HS-5 (cell line): ENCODE measurements at places on chromosomes 12 and 14.

DNA sequence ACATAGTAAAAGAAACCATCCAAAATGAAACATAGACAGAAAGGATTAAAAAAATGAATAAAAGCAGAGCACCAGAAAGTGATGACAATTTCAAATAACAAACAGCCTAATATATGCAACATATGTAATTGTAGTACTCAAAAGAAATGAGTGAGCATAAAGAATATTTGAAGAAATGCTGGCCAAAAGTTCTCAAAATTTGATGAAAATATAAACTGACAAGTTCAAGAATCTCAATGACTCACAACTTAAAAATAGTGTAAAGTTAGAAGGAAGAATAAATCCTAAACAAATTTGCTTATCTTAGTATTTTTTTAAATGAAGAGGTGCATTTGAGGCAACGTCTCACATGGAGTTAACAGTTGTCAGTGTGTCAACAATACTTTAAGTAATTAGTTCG lies 498.9 kb downstream of the SLC6A15 start:
- no peak for DNase-seq

- no peak for DNase-seq
These were observed 39.2 kb downstream of the SAMD4A start for GRCh38 chr14:54606178-54606577.

GRCh38 chr12:30795410-30796312 lies 40.9 kb upstream of the CAPRIN2 start:
- peak; percentile 77 for DNase-seq

DNA sequence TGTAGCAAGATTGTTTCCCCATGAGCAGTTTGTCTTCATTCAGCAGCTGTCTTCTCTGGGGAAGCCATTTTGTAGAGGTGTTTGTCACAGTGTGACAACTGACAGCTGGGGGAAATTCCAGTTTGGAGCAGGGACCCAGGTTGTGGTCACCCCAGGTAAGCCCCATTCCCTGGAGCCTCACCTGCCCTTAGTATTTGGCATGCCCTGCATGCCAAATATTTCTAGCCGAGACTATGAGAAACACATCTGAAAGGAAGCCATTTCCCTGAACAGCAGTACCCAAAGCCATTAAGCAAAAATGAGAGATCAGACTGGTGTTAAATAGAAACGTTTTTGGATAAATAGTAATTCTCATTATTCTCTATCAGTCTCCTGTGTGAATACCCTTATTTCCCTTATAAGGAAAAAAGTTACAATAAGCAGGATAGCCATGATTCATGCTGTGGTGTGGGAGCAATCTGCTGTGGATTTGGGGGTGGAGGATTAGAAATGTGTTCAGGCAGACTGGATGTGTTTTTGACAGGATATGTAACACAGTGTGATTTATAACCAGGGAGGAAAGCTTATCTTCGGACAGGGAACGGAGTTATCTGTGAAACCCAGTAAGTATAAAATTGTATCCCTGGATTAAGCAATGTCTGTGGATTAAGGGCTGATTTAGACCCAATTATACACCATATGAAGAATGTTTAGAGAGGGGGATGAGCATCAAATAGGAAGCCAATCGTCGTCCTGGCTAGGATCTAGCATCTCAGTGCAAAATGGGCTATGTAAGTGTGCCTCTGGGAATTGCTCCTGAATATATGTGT lies 68.9 kb downstream of the DAD1 start:
- DNase-seq: no peak

GRCh38 chr14:72630374-72630773 lies 263.5 kb downstream of the DPF3 start:
- no peak for DNase-seq

DNA sequence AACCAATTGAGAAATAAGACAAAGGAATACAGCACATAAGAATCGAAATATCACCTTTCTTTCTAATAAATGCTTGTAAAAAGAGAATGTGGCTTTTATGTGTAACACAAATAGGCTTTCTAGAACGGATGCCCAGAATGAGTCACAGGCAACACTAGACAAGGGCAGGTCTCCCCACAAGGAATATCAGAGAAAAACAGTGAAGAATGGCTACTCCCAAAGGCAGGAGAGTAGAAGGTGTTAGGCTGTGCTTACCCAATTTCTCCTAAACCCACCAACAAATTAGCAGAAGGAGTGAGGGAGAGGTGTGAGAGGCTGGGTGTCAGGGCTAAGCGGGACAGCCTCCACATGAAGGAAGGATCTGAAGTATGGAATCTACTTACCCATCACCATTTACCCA lies 55.2 kb downstream of the GALNT4 start:
- DNase-seq: no peak

GRCh38 chr12:92248977-92249376 lies 103.3 kb upstream of the BTG1 start:
- DNase-seq: no peak

DNA sequence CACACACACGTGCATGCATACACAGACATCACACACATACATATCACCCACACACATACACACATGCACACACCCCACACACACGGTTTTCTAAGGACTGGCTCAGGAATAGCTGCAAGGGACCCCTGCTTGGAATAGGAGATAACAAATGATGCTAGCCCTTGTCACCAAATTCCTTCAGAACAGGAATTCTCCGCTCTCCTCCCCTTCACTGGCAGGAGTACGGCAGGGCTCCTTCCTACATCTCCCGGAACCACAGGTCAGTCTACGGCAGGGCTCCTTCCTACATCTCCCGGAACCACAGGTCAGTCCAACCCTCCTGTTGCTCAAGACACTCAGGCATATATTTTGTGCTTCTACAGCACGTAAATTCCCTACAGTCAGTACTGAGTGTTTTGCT lies 23.9 kb downstream of the PHLDA1 start:
- no peak for DNase-seq

- no peak for DNase-seq
These were observed 84.7 kb upstream of the MDM1 start for GRCh38 chr12:68416826-68417225.

- no peak for DNase-seq
These were observed 112.0 kb upstream of the TMCC3 start for GRCh38 chr12:94762259-94762942.

DNA sequence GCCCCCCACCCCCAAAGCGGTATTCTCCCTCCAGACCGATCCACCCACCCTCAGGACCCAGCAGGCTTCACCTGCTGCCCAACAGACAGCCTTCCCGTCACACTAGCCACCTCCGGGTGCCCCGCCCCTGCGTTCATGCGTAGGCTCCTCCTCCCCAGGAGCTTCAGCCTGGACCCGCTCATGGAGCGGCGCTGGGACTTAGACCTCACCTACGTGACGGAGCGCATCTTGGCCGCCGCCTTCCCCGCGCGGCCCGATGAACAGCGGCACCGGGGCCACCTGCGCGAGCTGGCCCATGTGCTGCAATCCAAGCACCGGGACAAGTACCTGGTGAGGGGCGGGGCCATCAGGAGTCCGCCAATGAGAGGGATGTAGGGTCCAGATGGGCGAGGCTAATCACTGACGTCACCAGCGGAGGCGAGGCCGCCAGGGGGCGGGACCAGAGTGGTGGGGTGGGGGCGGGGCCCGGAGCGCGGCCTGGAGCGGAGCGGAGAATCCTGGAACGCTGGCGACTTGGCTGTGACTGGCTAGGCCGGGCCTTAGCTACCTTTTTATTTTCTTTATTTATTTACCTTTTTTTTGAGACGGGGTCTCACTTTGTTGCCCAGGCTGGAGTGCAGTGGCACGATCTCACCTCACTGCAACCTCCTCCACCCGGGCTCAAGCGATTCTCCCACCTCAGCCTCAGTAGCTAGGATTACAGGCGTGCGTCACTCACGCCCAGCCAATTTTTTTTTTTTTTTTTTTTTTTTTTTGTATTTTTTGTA lies 4.4 kb downstream of the TNS2 start:
- DNase-seq: no peak

GRCh38 chr14:28690029-28690692 lies 76.4 kb upstream of the FOXG1 start:
- no peak for DNase-seq

GRCh38 chr12:123132951-123133619 lies 17.8 kb downstream of the PITPNM2 start:
- DNase-seq: no peak

DNA sequence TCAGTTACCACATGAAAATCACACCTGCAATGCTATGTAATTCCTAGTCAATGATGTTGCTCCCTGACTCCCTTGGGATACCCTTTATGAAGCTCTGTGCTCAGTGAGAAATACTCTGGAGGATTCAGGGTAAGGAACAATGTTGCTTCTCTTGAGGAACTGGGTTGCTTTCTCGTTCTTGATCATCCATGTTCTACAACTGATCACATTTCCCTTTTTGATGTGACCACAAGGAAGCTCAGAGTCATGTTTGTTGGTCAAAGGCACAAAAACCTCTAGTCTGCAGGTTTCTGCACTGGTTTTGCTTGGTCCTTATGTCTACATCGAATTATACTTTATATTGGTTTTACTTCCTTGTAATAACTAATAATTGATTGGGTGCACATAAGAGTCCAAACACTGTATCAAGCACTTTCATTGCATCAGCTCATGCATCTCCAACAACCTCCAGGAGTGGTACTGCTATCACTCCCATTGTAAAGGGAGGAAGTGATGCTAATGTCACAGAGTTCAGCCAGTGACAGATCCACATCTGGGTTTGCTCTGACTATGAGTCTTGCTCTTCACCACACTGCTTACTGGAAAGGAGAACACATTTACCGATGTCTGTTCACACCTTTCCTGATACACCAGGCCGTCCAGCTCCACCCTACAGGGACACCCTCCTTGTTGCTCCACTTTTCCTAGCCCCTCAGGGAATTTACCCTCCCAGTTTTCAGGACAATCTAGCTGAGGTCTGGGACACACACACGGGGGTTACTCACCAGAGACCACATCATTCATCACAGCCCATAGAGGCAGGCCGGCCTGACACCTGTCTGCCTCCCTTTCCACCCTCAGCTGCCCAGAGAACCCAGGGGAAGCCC lies 41.0 kb downstream of the CMKLR1 start:
- no peak for DNase-seq

DNA sequence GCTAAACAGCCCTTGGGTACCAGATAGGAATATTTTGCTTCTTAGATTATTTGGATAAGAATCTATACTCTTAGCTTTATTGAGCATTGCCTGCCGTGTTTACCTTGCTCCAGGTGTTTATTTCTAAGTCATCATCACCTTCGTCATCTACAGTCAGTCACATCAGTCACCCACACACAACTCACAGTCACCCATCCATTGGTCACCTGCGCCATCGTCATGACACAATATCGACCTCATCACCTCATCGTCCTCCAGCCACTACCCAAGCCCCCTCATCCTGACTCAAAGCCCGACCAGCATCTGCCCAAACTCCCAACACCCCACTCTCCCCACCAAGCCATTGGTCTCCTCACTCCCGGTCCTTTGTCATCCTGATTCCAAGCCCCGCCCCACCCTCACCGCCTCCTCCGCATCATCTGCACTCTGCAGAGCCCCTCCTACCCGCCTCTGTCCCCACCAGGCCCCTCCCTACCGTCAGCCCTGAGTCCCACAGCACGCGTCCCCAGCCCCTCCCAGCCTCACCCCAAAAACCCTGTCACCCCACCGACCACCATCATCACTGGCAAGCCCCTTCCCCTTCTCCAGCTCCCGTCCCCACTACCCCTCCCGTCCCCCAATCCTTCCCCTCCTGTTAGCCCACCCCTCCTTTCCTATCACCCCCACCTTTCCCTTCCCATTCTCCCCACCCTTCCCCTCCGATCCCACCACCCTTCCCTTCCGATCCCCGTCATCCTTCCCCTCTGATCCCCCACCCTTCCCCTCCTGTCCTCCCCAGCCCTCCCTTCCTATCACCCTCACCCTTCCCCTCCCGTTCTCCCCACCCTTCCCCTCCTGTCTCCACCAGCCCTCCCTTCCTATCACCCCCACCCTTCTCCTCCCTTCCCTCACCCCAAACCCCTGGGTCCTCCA lies 9.8 kb downstream of the DLK1 start:
- no peak for DNase-seq

- DNase-seq: no peak
These were observed 2.5 kb downstream of the COL2A1 start for GRCh38 chr12:48001505-48002413.

GRCh38 chr12:87329076-87329863 lies 699.9 kb downstream of the C12orf50 start:
- DNase-seq: no peak

- DNase-seq: no peak
These were observed 116.1 kb downstream of the PLEKHA5 start for GRCh38 chr12:19245666-19246065.

DNA sequence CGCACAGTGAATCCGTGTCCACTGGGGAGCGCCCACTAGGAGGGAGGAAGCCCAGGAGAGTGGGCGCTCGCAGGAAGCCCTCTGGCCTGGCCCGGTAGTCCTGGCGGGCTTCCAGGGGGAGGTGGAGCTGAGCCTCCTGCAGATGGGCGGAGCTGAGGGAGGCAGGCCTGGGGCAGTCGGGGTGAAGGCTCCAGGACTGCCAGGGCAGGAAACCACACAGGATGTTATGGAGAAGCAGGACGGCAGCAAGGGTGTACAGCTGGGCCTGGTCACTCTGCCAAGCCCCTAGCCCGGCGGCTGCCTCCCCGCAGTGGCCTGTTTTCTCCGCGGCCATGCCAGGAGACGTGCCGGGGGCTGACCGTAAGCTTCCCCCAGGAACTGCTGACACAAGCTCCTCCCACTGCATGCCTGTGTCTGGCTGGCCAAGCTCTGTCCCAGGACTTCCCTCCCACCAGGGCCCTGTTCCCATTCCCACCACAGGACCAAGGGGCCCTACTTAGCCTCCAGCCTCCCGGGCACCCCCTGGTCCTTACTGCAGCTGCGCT lies 143.4 kb upstream of the C14orf180 start:
- no peak for DNase-seq

- DNase-seq: no peak
These were observed 624.2 kb downstream of the DIO2 start for GRCh38 chr14:79586989-79587598.

- no peak for DNase-seq
These were observed 55.1 kb downstream of the MED13L start for GRCh38 chr12:116222358-116222757.

DNA sequence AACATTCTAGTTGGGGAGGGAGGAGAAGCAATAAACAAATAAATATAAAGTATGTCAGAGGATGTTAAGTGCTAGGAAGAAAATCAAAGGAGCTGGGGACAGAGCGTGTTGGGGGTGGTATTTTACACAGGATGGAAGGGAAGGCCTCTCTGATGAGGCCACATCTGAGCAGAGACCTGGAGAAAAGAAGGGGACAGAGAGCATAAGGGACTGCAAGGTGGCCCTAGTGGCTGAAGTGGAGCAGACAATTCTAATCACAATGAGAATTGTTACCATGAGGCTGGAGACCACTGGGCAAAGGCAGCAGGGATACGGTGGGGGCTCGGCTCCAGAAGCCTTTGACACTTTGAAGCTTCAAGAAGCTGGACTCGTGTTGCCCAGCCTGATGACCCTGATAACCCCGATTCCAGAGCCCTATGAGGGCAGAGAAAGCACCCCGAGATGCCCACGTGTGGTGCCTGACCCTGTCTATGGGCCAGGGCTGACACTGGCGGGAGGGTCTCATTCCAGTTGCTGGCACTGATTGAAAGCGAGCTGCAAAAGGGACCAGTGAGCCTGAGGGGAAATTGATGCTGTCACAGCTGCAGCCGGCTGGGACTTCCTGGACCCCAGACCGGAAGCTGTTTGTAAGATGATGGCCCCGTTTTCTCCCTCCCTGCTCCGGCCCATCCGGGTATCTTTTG lies 169.1 kb downstream of the RBM19 start:
- DNase-seq: no peak
